Activated T-helper 17 cell treated with anti-CD3 and anti-CD28 coated beads, Interleukin-2, amount 50 U/mL, for 72 hours (primary cell): ENCODE measurements at places on chromosomes 2 and 18. TPM values are rescaled to one million over a fixed set of nuclear protein-coding genes. Genes with fewer than 3 reads are reported as not detected.

Gene ZNF2
- 4.4 TPM for total RNA-seq

Gene IL18R1
- total RNA-seq, result 20.5 TPM

Gene CD8B2
- total RNA-seq, result 0.15 TPM

- ATAC-seq, result peak; percentile 93
Measured at GRCh38 chr18:59927246-59927825, 27.5 kb downstream of the PMAIP1 start.

GRCh38 chr18:48663931-48664847 lies 125.4 kb downstream of the CTIF start:
- peak; percentile 38 for ATAC-seq

- no peak for ATAC-seq
Measured at GRCh38 chr2:69031466-69031865, 18.5 kb downstream of the ANTXR1 start.

GRCh38 chr2:27308359-27308881 lies at the start of gene UCN:
UCN (minus strand) TSS chr2:27308445; CDS start chr2:27307895, 550 bp downstream.
- no peak for ATAC-seq

DNA sequence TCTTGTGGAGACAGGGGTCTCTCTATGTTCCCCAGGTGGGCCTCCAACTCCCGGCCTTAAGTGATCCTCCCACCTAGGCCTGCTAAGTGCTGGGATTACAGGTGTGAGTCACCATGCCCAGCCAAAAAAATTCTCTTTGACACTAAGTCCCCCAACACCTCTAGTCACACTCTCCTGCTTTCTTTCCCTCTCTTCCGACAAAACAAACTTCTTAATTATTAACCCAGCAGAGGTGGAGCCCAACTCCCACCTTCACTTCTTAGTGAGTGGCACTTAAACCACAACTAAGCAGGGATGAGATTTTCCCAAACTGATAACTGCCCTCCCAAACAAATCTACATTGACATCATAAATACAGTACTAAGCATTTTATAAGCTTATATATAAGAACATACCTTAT lies 60.5 kb upstream of the PMAIP1 start:
- ATAC-seq, result no peak

DNA sequence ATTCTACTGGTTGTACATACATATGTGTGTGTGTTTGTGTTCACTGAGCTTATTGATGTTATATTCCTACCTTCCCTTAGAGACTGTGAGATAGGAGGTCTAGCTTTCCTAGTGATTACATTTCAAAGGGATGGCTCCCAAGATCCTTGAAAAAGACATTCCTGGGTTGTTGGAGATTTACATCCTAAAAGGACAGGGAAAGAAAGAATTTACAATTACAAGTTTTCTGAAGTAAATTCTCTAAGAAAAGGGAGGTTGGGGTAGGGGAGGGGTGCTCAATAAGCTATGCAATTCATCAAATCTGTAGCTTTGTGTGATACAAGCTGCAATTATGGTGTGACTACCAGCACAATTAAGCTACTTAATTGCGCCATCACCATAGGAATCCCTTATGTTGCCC lies 284.3 kb downstream of the NUP35 start:
- ATAC-seq, result no peak

DNA sequence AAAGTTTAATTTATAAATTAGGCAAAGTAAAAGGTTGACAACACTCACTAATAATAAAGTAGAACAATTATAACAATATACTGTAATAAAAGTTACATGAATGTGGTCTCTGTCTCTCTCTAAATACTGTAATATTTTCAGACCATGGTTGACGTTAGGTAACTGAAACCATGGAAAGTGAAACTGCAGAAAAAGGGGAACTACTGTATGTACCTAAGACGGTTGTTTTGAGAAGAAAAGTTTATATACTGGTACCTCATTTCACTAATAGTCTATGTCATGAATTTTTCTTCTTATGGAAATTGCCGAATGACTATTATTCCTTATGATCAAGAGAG lies 166.7 kb upstream of the ZNF521 start:
- no peak for ATAC-seq

DNA sequence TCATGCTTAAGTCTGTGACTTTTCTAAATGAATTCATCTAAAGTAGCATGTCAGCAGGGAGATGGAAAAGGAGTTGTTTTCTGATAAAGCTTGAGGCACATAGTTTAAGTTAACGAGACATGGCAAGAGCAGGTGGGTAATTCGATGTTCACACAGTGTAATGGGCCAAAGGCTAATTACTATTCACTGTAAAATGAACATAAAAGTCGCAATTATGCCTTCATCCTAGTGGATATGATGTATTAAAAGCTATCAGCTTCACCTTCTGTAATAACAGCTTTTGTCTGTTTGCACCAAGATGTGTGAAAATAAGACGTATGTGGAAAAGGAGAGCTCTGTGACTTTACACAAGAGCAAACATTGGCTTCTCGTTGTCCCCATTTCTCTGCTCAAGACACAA lies 94.2 kb upstream of the CDH20 start:
- no peak for ATAC-seq

GRCh38 chr18:55322178-55322735 lies 265.7 kb downstream of the TCF4 start:
- no peak for ATAC-seq

- ATAC-seq, result no peak
Measured at GRCh38 chr2:118464046-118464445, 375.8 kb downstream of the INSIG2 start.

Gene HOXD12
- total RNA-seq, result not detected

- ATAC-seq, result no peak
Measured at GRCh38 chr2:120826260-120826648, 90.6 kb downstream of the GLI2 start.

Gene LOXL3
- total RNA-seq, result 2.0 TPM

GRCh38 chr2:23506531-23507266 lies 121.7 kb downstream of the KLHL29 start:
- ATAC-seq, result no peak

- no peak for ATAC-seq
Measured at GRCh38 chr2:169139145-169139544, 69.8 kb downstream of the DHRS9 start.

GRCh38 chr2:180776921-180777320 lies 203.5 kb upstream of the UBE2E3 start:
- no peak for ATAC-seq

DNA sequence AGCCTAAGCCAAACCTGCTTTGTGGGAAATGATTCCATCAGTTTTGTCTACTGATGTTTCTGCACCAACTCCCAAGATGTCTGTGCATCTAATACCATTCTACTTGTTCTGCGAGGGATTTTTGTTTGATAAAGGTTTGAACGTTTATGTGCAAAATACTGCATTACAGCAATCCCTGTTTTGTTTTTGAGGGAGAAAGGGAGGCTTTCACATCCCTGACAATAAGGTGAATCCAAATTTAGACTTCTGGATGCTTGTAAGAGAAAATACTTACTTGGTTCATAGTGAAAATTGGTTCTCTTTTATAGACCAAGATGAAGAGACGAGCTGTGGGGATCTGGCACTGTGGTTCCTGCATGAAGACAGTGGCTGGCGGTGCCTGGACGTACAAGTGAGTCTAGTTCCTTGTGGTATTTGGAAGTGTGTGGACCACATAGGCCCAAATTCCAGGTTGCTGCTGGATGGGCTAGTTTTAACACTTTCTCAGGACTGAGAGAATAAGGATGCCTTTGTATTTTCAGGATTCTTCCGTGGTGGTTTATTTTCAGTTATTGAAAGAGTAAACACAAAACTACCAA lies 1.1 kb downstream of the RPL37A start:
- no peak for ATAC-seq

DNA sequence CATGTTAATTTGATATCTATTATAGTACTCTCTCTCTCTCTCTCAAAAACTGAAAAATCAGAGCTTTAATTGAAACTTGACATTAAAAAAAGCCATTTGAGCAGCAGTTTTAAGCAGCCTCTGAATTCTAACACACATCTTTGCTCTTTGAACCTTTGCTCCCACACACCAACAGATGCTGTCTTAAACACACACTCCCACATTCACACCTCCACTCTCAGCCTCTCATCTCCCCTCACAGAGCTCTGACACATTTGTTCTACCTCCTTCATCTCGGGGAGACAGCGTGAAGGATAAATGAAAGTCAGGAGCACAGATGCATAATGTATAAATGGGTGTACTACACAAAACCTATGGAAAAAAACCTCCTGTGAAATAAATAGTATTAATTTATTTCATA lies 95.2 kb downstream of the NAB1 start:
- no peak for ATAC-seq

GRCh38 chr2:109486711-109487535 lies 126.8 kb downstream of the SEPTIN10 start:
- ATAC-seq, result no peak

GRCh38 chr2:204415406-204416181 lies 129.7 kb upstream of the PARD3B start:
- no peak for ATAC-seq

- no peak for ATAC-seq
Measured at GRCh38 chr2:170313992-170314348, 136.0 kb downstream of the MYO3B start.

DNA sequence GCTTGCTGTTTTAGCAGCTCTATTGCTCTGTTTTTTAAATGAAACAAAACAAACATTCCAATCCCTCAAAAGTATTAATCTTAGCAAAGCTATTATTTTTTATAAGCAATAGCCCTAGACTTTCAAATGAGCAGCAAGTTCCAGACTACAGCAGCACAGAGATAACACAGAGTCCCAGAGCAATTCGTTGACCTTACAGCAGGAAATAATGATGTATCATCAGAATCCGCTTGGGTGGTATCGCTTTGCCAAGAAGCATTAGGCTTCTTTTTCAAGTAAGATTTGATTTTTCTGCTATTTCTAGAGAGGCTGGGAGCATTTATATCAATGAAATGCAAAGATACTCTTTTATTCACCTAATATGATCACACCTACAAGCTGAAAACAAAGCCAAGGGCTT lies 209.7 kb downstream of the DLGAP1 start:
- no peak for ATAC-seq

DNA sequence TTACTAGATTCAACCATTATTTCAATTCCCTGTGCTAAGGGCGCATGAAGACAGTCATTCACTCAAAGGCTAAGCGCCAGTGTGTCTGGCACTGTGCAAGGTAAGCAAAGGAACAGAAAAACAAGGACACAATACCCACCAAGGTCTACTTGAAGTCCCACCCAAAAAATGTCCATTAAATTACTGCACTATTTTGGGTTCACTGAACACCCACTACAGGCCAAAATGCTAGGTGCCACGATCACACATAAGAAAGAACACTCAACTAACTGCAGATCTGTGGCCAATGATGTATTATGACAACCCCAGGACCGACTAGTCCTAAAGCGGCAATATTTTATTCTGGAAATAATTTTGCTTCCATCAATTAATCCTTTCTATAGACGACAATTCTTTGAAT lies 1.8 kb downstream of the TMEM131 start:
- no peak for ATAC-seq

- ATAC-seq, result no peak
Measured at GRCh38 chr18:65365245-65365980, 385.4 kb upstream of the CDH7 start.

GRCh38 chr2:64420677-64421076 lies 33.3 kb upstream of the LGALSL start:
- ATAC-seq, result no peak

Gene THAP4
- 35.0 TPM for total RNA-seq

Gene TNFAIP6
- not detected for total RNA-seq

Gene GPR75
- 3.2 TPM for total RNA-seq

- ATAC-seq, result no peak
Measured at GRCh38 chr2:13650586-13651180, 933.9 kb downstream of the TRIB2 start.

GRCh38 chr2:241270531-241270930 lies 44.9 kb downstream of the HDLBP start:
- no peak for ATAC-seq

GRCh38 chr2:2325516-2325915 lies 5.6 kb downstream of the MYT1L start:
- no peak for ATAC-seq

Gene PGAP1
- total RNA-seq, result 44.8 TPM
